AG09309 (cell line): ENCODE measurements at places on chromosomes 4 and X.

DNA sequence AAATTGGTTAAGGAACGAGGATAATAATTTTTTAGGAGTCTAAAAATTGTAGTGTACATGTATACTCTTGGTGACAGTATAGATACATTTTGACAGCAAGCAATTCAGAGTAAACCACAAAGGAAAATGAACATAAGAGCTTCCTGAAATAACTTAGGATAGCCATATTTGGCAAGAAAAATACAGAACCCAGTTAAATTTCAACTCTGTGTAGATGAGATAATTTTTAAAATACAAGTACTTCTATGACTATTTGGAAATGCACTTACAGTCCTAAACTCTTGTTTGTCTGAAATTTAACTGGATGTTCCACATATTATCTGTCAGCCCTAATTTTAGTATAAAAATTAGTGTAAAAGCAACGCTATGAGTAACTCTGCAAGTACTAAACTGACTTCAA, 124.4 kb upstream of the PCDH18 start:
- DNase-seq: no peak

- no peak for DNase-seq
These were observed 54.1 kb downstream of the ARHGAP10 start for GRCh38 chr4:147786031-147786430.

DNA sequence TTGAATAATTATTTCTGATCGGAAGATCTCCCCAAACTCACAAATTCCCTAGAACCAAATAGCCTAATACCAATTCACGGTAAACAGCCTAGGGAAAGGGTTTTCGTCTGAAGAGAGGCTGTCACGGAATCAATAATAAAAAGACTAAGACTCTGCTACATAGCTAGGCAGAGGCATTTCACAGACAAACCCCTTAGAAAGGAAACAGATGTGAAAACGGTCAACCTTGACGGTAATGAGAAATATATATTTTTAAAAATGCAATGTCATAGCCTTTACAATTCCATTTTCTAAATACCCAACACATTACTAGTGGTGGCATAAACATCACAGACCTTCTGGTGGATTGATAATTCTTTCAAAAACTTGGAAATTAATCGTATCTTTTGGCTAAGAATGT, 28.4 kb downstream of the PROM1 start:
- DNase-seq: no peak

DNA sequence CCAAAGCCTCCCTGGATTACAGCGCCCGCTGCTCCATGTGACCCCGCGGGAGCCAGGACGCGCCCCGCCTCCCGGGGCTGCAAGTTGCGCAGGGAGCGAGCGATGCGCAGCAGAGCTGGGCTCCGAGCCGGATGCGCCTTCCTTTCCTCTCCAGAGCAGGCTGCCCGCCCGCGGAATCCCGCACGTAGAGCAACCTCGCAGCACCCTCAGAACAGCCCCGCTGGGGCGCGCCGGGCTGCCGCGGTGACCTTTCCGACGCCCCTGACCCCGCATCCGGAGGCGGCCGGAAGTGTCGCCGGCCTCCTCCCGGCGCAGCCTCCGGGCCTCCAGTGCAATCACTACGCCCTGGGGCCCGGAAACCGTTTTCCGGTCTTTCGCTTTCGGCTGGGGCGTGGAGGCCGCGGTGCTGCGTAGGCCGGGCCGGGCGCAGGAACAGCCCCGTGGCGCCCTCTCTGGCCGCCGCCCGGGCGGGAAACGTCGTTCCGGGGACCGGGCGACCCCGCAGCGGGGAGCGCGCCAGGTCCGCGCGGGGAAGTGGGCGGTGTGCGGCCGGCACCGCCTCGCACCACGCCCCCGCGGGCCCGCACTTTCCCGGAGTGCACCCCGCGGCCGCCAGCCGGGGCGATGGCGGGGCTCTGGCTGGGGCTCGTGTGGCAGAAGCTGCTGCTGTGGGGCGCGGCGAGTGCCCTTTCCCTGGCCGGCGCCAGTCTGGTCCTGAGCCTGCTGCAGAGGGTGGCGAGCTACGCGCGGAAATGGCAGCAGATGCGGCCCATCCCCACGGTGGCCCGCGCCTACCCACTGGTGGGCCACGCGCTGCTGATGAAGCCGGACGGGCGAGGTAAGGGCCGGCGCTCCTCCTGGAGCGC, at the start of gene CYP4V2:
Gene CYP4V2, plus strand, starts transcription at position 368 of the 866 bp plus-strand sequence. Its CDS starts 257 bp downstream, at position 625.
- DNase-seq: peak; percentile 38

DNA sequence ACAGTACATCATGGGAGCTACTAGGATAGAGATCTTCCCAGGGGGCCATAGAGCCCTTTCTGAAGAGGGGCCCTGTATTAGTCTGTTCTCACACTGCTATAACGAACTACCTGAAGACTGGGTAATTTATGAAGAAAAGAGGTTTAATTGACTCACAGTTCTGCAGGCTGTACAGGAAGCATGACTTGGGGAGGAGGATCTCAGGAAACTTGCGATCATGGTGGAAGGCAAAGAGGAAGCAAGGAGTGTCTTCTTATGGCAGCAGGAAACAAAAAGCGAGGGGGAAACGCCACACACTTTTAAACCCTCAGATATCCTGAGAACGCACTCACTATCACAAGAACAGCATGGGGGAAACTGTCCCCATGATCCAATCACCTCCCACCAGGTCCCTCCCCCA, 4.2 kb upstream of the SLC9A6 start:
- DNase-seq: no peak

- DNase-seq: no peak
These were observed 55.3 kb downstream of the MANBA start for GRCh38 chr4:102705391-102705935.

- DNase-seq: no peak
These were observed 346.8 kb upstream of the TECRL start for GRCh38 chr4:64756016-64756415.

DNA sequence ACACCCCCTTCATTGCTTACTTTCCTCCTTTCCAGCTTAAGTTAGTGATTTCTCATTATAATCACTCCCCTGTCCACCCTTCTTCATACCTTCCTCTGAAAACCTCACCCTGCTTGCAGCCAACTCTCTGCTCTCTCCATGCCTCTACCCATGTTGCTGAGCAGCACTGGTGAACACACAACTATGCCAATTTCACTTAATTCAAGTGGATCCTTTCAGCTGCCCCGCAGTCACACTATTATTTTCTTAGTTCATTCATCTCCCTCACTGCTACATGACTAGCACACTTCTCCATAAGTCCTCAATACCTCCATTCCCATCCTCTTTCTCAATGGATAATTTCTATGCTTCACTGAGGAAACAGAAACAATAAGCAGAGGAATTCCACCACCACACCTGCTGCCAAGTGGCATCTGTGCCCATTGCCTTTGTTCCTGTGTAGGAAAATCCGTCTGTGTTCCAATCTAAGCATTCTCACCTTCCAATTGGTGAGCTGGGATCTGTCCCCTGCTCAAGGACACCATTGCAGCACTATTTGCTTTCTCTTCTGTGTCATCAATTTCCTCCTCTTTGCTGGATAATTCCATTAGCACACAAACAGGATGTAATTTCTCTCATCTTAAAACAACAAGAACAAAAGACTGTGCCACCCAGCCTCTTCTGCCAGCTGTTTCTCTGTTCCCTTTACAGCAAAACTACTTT, 25.2 kb upstream of the PRSS48 start:
- no peak for DNase-seq

DNA sequence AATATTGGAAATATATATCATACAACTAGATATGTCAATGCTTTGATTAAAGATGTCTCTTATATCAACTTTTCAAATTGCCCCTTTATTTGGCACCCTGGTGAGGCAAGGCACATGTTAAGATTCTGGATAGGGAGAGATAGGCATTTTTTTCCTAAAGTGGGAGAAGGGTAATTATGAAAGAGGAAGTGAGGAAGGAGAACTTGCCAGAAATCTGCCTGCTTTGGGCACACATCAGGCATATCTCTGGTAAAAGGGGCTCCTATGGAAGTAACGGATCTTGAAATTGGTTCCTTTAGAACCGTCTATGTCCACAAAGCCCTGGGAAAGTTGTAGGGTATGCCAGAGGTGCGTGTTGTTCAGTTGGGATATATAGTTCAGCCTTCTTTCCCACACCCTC, 5.7 kb downstream of the IL15 start:
- DNase-seq: no peak
